Spinal cord (tissue), 10 donors: ENCODE measurements at places on chromosomes 2 and 18.

GRCh38 chr18:673769-674168 lies 16.3 kb downstream of the TYMS start:
- no peaks in the 10 kb centered on the region for H3K4me1 ChIP-seq
- no peak for DNase-seq
- no peaks in the 10 kb centered on the region for H3K27me3 ChIP-seq
- H3K27ac ChIP-seq = no peak overlapping the region

DNA sequence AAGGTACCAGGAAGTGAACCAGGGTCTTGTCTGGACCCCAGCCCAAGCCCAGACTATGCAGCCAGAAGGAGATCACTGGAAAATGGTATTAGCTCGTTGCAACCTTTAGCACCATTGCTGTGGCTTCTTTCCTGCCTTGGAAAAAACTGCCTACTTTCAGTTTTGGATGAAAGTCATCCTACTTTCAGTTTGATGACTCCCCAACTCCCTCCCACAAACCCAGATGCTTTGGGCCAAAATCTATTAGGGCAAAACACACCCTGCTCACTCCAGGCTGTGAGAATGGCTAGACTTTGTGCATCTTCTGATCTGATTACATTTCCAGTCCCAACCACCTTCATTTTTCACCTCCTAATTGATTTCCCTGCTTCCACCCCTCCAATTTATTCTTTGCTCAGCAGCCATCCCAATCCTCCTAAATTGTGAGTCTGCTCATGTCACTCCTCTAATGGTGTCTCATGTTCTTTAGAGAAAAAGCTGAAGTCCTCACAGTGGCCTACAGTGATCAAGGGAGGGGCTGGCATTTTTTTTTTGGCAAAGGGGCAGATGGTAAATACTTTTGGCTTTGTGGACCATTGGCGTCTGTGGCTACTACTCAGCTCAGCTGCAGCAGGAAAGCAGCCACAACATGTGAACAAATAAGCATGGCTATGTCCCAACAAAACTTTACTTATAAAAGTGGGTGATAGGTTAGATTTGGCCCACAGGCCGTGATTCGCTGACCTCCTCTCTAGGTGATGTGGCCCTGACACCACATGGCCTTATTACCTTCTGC lies 368.7 kb downstream of the SLC4A3 start:
- peaks cover 7% of the 10 kb centered on the region for H3K4me1 ChIP-seq
- H3K4me3 ChIP-seq = no peak overlapping the region
- H3K27ac ChIP-seq = no peak overlapping the region
- no peaks in the 10 kb centered on the region for H3K36me3 ChIP-seq
- H3K27me3 ChIP-seq = no peaks in the 10 kb centered on the region

GRCh38 chr2:68152681-68153347 lies 4.9 kb upstream of the PNO1 start:
- H3K36me3 ChIP-seq = no peaks in the 10 kb centered on the region
- no peaks in the 10 kb centered on the region for H3K27me3 ChIP-seq
- no peak overlapping the region for H3K27ac ChIP-seq
- DNase-seq = no peak
- H3K4me1 ChIP-seq = no peaks in the 10 kb centered on the region
- no peak overlapping the region for H3K4me3 ChIP-seq

GRCh38 chr2:196316050-196316430 lies 144.7 kb upstream of the STK17B start:
- H3K36me3 ChIP-seq = peaks cover 14% of the 10 kb centered on the region
- no peak for DNase-seq
- H3K27me3 ChIP-seq = no peaks in the 10 kb centered on the region
- H3K4me3 ChIP-seq = no peak overlapping the region

GRCh38 chr2:226354434-226354833 lies 445.2 kb downstream of the IRS1 start:
- H3K4me1 ChIP-seq = no peaks in the 10 kb centered on the region
- no peaks in the 10 kb centered on the region for H3K36me3 ChIP-seq
- no peaks in the 10 kb centered on the region for H3K27me3 ChIP-seq
- H3K4me3 ChIP-seq = no peak overlapping the region

DNA sequence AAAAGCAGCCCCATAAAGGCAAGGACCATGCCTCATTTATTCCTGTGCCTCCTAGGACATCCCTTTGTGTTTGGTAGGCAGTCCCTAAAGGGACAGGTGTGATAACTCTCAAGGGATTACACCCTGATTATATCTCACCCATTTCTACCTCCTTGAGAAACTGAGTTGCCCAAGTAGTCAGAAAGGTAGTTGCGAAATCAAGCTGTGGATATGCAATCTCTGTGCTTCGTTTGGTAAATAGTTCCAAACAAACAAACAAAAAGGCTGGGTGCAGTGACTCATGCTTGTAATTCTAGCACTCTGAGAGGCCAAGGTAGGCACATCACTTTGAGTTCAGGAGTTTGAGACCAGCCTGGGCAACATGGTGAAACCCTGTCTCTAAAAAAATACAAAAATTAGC lies 100.2 kb upstream of the ARL5A start:
- no peak for DNase-seq
- H3K36me3 ChIP-seq = no peaks in the 10 kb centered on the region
- H3K4me3 ChIP-seq = no peak overlapping the region
- H3K27ac ChIP-seq = no peak overlapping the region
- no peaks in the 10 kb centered on the region for H3K4me1 ChIP-seq

DNA sequence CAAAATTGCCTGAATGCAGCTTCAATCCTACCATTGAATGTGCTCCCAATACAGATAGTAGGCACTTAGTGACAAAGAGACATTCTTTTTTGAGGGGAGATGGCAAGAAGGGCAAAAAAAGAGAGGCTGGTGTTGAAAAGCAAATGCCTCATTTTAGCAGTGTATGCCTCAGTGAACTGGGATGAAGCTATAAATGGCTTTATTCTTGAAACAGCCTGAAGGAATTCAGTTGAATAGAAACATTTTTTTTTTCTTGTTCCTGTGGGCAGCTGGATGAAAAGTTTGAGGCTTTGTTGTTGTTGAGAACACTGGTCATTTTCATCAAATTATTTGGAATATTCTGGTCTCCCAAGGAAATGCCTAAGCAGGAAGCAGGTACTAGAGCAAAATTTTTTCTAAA lies 228.9 kb downstream of the RNF144A start:
- no peak overlapping the region for H3K4me3 ChIP-seq
- DNase-seq = no peak
- H3K4me1 ChIP-seq = no peaks in the 10 kb centered on the region
- no peaks in the 10 kb centered on the region for H3K27me3 ChIP-seq

GRCh38 chr2:218992703-218993344 lies 398 bp downstream of the CRYBA2 start:
- DNase-seq = no peak
- peaks cover 98% of the 10 kb centered on the region for H3K27me3 ChIP-seq
- no peak overlapping the region for H3K27ac ChIP-seq
- H3K4me3 ChIP-seq = no peak overlapping the region

- no peaks in the 10 kb centered on the region for H3K36me3 ChIP-seq
- peaks cover 17% of the 10 kb centered on the region for H3K4me1 ChIP-seq
- peak overlapping the region; percentile 99 for H3K27ac ChIP-seq
- H3K27me3 ChIP-seq = peaks cover 19% of the 10 kb centered on the region
- peak overlapping the region; percentile 91 for H3K4me3 ChIP-seq
Observed at GRCh38 chr2:156341452-156342253, 9.1 kb upstream of the NR4A2 start.

- no peak for DNase-seq
- H3K36me3 ChIP-seq = no peaks in the 10 kb centered on the region
- no peak overlapping the region for H3K4me3 ChIP-seq
- H3K27me3 ChIP-seq = no peaks in the 10 kb centered on the region
Observed at GRCh38 chr18:10329101-10329500, 125.3 kb upstream of the APCDD1 start.

DNA sequence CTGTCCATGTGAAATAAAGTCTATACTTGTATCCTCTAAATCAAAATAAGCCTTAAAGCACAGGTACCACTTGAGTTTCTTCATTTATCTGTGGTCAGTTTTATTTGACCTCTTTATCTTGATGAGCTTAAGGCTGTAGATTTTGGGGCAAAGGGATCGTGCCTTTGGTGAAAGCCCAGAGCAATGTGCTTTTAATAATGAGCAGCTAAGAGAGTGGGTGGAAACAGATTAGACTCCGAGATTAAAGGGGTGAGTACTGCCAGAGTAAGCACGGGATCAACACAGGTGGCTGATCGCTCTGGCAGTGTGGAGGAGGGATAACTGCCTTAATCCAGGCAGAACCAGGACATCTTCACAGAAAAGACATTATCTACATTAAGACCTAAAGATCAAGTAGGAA lies 280.4 kb downstream of the TDRD15 start:
- no peak for DNase-seq
- H3K27ac ChIP-seq = no peak overlapping the region
- no peaks in the 10 kb centered on the region for H3K27me3 ChIP-seq
- no peaks in the 10 kb centered on the region for H3K4me1 ChIP-seq

DNA sequence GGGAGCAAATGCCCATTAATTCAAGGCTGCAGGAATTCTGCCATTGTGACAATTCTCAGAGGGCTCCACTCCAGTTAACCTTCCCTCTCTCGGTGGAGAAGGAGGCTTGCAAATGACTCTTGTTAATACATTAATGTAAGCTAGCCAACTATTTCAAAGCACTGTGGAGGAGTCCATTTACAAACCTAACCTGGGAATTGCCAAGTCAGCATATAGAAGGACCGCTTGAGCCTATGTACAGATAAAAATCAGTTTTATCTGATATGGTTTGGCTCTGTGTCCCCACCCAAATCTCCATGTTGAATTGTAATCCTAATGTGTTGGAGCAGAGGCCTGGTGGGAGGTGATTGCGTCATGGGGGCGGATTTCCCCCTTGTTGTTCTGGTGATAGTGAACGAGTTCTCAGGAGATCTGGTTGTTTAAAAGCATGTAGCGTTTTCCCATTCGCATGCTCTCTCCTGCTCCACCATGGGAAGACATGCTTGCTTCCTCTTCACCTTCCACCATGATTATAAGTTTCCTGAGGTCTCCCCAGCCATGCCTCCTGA lies 366.7 kb downstream of the LRATD1 start:
- H3K4me3 ChIP-seq = no peak overlapping the region
- no peaks in the 10 kb centered on the region for H3K27me3 ChIP-seq
- no peaks in the 10 kb centered on the region for H3K4me1 ChIP-seq
- DNase-seq = no peak

DNA sequence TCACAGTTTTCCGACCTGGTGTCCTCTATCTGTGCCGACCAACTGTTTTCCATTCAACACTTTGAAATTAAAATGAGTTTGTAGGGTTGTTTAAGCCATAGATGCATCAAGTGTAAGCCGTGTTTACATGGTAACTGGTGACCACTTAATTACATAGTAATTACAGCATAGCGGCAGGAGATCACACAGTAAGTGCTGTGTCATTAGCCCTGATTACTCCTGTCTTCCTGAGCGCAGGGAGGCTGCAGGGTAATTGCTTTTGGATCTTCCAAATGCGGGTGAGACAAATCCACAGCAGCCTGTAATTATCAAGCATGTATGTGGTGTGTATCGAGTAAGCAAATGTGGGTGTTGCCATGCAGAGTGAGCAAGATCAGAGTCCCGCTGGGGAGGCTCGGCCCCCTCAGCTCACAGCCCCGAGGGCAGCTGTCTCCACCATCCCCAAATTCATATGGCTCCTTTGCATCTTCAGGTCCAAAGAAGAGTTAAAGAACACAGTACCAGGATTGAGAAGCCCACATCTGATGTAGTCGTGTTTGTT lies 71.5 kb upstream of the HDAC4 start:
- H3K36me3 ChIP-seq = no peaks in the 10 kb centered on the region
- H3K27ac ChIP-seq = no peak overlapping the region
- no peak for DNase-seq
